ENCODE measurements at places on chromosomes 12 and 14.

DNA sequence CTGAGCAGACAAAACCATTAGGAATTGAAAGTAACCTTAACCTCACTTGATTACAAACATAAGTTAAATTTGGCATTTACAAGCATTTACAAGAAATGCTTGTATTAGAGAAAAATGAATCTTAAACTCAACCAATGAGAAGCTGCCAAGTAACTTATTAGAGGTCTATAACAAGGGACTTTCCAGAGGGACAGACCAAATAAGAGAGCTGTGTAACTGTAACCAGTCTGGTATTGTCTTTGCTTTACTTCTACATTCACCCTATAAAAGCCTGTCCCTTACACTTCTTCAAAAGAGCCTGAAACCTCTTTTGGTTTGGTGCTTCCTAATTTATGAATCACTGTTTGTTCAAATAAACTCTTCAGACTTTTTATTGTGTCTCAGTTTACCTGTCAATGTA lies 450.0 kb upstream of the FAR2 start:
- no peaks in the 10 kb centered on the region for H3K27me3 ChIP-seq
- no peaks in the 10 kb centered on the region for H3K36me3 ChIP-seq
- no peak overlapping the region for H3K4me3 ChIP-seq
- no peaks in the 10 kb centered on the region for H3K4me1 ChIP-seq
- no peak overlapping the region for H3K27ac ChIP-seq

- no peak overlapping the region for H3K4me3 ChIP-seq
- H3K4me1 ChIP-seq: no peaks in the 10 kb centered on the region
- no peaks in the 10 kb centered on the region for H3K36me3 ChIP-seq
- H3K27ac ChIP-seq: no peak overlapping the region
- DNase-seq: no peak
- no peaks in the 10 kb centered on the region for H3K27me3 ChIP-seq
These were observed 4.9 kb upstream of the NEMF start for GRCh38 chr14:49857427-49858003.

GRCh38 chr12:108194585-108194984 lies 65.5 kb downstream of the WSCD2 start:
- H3K27me3 ChIP-seq: no peaks in the 10 kb centered on the region
- H3K27ac ChIP-seq: no peak overlapping the region
- H3K36me3 ChIP-seq: no peaks in the 10 kb centered on the region
- no peaks in the 10 kb centered on the region for H3K4me1 ChIP-seq
- no peak for DNase-seq
- no peak overlapping the region for H3K4me3 ChIP-seq

GRCh38 chr12:53048033-53048779 lies 1.7 kb upstream of the TNS2 start:
- DNase-seq: peak; percentile 84
- H3K36me3 ChIP-seq: no peaks in the 10 kb centered on the region
- H3K27ac ChIP-seq: peak overlapping the region; percentile 99
- peaks cover 16% of the 10 kb centered on the region for H3K4me1 ChIP-seq
- H3K27me3 ChIP-seq: no peaks in the 10 kb centered on the region
- H3K4me3 ChIP-seq: peak overlapping the region; percentile 59

- H3K4me3 ChIP-seq: no peak overlapping the region
- H3K4me1 ChIP-seq: no peaks in the 10 kb centered on the region
- no peak for DNase-seq
- H3K36me3 ChIP-seq: no peaks in the 10 kb centered on the region
- H3K27ac ChIP-seq: no peak overlapping the region
- no peaks in the 10 kb centered on the region for H3K27me3 ChIP-seq
These were observed 83.1 kb downstream of the AACS start for GRCh38 chr12:125148316-125148715.
